ENCODE measurements at places on chromosomes 11 and 22.

DNA sequence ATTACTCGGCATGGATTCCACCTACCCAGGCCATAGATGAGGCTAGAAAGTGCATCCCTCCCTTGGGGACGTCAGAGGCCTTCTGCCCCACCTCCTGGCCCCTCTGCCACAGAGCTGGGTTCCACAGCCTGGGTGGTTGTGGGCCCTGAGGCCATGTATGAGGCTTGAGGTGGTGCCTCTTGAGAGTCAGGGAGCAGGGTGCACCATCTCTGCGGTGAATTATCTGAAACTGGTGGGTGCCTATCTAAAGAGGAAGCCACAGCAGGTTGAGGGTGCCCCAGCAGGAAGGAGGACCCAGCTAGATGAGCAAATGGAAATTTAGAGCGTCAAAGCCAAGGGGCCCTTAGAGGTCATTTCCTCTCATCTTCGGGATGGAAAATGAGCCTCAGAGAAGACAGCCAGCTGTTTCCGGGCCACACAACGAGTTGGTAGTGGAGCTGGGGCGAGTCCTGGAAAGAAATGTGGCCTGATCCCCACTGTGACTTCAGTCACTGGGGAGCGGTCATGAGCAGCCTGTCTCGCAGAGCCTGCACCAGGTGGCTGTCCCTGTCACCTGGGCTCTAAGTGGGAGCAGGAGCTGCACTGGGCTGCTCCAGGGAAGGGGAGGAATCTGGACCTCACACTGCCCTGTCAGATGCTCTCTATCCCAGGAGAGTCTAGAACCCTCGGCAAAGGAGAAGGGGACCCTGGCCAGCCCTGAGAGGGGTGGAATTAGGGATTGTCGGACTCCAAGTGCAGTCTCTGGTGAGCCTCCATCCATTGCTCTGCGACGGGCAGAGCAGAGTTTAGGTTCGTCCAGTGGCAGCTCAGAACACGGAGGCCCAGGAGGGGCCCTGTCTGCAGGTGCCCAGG lies 7.3 kb downstream of the ADORA2A start:
- DNase-seq: peak; percentile 82

GRCh38 chr11:32485733-32486132 lies 50.4 kb upstream of the WT1 start:
- DNase-seq: no peak

GRCh38 chr11:24820541-24820940 lies 323.7 kb downstream of the LUZP2 start:
- DNase-seq: no peak

DNA sequence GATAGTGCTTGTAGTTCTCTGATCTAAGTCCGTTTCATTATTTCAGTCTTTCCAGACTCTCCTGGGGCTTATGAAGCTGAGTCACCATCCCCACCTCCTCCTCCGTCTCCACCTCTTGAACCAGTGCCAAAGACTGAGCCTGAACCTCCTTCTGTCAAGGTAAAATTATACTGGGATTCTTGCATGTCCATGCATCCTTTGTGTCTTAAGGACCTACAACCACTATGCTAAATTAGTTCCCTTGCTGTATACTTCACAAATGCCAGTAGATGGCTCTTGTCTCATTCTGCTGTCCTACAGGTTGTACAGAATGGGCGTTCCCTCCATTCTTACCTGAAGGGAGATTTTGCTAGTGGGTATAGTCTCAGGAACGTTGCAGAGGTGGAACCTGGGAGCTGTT lies 42.2 kb downstream of the POLD3 start:
- peak; percentile 75 for DNase-seq

- no peak for DNase-seq
Observed at GRCh38 chr11:133887692-133888332, 42.5 kb upstream of the SPATA19 start.

GRCh38 chr11:95699631-95700470 lies 89.7 kb downstream of the FAM76B start:
- DNase-seq: peak; percentile 41

DNA sequence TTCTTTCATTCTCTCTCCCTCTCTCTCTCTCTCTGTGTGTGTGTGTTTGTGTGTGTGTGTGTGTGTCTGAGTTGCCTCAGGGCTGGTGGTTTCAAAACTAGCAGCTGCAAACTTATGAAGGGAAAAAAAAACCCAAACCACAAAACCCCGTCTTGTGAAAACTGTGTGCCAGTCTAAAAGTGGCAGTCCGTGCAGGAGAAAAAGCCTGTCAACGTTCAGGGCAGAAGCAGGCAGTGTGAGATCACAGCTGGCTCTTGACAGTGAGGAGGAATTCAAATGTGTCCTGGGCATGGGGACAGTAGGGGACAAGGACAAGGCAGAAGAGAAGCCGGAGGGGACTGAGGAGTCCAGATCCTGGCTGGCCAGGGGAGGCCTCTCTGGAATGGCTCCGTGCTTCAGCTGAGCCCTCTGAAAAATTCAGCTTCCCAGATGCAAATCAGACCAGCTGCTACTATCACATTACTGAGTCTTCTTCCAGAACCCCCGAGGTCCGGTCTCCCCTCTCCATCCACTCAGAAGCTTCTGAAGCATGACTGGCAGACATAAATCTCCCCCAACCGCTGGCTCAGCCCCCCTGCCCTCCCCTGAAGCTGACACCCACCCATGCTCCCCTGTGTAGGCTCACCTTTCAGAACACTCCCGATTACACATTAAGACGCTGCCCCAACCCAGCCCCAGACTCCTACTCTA lies 31.9 kb downstream of the FLI1 start:
- DNase-seq: peak; percentile 54

DNA sequence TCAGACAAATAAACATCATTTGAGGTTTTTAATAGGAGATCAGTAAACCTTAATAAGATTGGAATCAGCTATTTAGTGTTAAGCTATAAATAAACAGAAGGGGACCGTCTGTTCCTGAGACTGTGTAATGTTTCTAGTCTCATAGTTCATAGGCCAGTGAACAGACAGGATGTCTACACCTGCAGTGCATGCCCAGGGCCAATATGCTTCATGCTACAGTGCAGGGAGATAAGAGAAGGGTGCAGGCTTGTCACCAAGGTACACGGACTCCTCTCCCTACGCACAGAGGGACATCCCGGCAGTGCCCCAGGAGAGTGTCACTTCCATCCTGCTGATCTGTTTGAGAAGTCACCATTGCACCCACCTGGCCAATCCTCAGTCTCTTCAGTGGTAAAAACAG lies 148.6 kb downstream of the OPCML start:
- no peak for DNase-seq

DNA sequence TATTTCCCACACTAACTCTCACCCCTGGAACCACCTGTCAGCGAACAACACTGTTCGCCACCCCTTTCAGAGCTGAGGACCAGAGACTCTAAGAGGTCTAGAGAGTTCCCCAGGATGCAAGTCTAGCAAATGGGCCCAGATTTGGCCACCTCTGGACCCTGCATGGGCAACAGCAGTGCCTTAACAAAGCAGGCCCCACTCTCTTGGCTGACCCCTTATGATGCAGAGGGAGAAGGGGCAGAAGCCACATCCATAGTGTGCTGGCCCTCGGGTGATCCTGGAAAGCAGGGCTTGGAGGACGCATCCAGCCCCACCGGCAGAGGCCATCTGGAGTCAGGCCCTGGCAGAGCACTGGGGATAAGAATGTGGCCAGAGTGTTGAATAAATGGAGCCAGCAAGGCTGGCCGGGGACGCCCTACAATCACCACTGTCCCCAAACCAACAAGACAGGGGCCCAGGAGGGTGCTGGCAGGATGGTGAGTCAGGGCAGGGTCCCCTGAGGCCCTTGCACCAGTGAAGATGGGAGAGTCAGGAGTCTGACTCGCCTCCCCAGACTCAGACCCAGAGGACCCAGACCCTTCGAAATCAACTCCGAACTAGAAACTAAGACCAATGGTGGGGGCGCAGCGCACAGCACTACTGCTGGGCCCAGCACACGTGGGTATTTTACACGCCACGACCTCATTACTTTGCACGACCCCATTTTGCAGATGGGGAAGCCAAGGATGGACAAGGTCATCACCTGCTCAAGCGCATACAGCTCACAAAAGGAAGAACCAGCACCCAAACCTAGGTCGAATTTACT lies 6.5 kb downstream of the CSNK1E start:
- no peak for DNase-seq

GRCh38 chr11:79193663-79194310 lies 247.0 kb downstream of the TENM4 start:
- DNase-seq: no peak

DNA sequence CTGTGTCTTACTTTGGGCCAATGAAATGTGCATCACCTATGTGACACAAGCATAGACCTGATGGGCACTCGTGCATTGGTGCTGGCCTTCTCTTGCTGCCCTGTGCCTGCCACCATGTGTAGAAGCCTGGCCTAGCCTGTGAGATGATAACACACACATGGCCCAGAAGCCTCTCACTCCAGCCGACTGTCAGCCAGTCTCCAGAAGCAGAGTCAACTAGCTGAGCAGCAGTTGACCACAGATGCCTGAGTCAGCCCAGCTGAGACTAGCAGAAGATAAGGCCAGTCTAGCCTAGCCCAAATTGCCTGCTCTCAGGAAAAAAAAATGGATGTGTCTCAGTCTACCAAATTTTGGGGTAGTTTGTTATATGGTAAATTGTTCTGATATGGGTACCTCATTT lies 46.2 kb downstream of the CSNK2A3 start:
- peak; percentile 7 for DNase-seq

GRCh38 chr11:75262436-75262835 lies 21.9 kb downstream of the TPBGL start:
- DNase-seq: no peak
